ENCODE measurements at places on chromosomes 12 and 14.

DNA sequence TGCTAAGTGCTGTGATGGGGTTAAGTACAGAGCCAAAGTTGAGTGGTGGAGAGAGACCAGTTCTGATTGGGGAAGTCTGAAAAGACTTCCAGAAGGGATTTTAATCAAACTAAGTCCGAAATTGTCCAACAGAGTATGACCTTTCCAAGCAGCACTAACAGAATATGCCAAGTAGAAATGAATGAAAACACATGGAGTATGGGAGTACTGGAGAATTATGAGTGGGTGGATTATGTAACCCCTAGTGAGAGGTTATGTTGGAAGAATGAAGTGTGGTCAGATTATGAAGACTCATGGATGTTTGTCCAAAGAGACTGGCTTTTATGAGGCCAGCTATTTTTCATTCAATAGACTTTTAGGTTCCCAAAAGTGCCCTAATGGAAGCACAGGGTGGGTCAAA lies 94.0 kb upstream of the PLEKHA5 start:
- no peak for DNase-seq

GRCh38 chr14:88835661-88836060 lies 11.2 kb downstream of the TTC8 start:
- DNase-seq, result no peak

GRCh38 chr14:72763892-72764291 lies 130.0 kb downstream of the DPF3 start:
- no peak for DNase-seq

DNA sequence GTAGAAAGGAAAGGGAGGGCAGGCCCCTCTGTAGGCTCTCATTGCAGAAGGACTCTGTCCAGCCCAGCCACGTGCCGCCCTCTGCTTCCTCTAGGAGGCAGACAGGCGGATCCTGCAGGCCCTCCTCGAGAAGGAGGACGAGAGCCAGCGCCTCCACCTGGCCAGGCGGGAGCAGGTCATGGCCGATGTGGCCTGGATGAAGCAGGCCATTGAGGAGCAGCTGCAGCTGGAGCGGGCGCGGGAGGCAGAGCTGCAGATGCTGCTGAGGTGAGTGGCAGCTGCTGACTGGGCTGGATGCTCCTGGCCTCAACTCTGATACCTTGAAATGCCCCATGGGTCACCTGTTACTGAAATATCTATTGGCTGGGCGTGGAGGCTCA lies 10.9 kb downstream of the TCHP start:
- peak; percentile 26 for DNase-seq

- no peak for DNase-seq
Observed at GRCh38 chr14:50366589-50366988, 30.1 kb downstream of the CDKL1 start.

- no peak for DNase-seq
Observed at GRCh38 chr12:112322441-112322840, 59.8 kb downstream of the HECTD4 start.

GRCh38 chr12:6321905-6322304 lies 11.4 kb downstream of the PLEKHG6 start:
- no peak for DNase-seq

GRCh38 chr14:84819528-84819927 lies 710.4 kb upstream of the FLRT2 start:
- peak; percentile 14 for DNase-seq

DNA sequence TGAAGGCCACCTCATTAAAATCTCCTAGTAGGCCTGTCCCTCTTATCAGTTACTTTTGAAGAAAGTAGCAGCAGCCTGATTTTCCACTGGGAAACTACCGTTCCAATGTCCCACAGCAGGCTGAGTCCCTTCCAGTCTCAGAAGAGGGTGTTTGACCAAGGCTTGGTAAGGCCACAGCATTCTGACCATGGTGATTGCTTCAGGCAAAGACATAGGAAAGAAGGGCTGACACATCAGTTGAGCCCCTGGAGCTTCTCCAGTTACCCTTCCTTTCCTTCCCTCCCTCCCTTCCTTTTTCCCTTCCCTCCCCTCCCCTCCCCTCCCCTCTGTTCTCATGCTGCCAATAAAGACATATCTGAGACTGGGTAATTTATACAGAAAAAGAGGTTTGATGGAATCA lies 234.3 kb upstream of the NOS1 start:
- no peak for DNase-seq

DNA sequence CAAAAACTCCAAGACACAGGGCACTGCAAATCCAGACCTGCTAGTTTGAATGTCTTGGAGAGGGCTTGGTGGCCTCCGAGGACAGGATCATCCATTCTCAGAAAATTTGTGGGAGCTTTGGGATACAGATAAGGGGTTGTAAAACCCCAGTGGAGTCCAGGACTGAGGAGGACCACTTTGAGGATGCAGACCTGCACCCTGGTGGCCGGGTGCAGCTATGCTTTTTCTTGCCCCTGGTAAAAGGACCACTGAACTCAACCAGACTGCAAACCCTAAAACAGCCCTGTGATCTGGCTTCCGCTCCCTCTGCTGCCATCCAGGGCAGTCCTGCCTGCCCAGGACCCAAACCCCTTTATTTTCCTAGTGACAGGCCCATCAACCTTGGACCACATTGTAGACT lies 169.5 kb upstream of the DAAM1 start:
- peak; percentile 7 for DNase-seq

GRCh38 chr12:116476227-116476822 lies 82.9 kb upstream of the MAP1LC3B2 start:
- DNase-seq, result no peak

GRCh38 chr12:7608184-7608911 lies 57.4 kb downstream of the APOBEC1 start:
- no peak for DNase-seq

GRCh38 chr14:92447416-92448197 lies 66.0 kb upstream of the RIN3 start:
- no peak for DNase-seq

DNA sequence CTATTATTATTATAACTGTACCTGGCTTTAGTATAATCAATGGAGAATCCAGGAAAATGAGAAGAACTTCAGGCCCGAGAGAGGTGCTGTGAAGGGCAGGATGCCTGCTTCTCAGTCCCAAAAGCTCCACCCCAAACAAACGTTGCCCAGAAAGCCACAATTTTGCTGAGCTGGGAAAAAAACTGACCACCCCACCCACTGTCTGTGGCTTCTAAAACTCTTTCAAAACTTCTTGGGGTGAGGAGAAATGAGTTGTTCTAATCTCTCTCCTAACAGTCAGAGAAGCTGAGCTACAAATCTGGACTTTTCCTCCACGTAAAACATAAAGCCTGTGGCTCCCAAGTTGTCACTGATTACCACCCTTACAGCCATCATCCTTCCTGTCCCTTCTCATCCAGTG lies 13.4 kb downstream of the VDR start:
- DNase-seq, result no peak

DNA sequence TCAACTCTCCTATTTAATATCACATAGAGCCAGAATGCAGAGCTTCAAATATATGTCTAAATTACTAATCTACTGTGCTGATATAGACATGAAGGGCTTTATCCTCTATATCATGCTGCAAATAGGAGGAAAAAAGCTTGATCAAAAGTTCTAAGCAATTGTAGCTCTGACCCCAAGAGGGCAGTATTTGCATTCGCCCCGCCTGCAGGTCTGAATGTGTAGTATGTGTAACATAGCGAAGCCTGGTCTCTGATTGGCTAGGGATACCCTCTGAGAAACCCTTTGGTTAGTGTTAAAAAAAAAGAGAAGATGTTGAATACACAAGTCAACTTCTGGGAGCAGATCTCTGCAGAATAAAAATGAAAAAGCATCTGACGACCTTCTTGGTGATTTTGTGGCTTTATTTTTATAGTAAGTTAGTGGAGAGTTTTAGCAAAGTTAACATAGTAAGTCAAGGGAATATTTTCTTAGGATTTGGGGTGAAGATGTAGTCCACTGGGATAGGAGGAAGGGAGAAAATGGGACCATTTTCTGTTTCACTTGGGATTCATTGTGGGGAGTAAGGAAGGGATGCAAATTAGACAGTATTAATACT lies 151.6 kb upstream of the OR4E1 start:
- peak; percentile 4 for DNase-seq

Data from fibroblast of skin of right biceps (primary cell).